Immature natural killer cell (primary cell): ENCODE measurements at places on chromosomes 1 and 21.

DNA sequence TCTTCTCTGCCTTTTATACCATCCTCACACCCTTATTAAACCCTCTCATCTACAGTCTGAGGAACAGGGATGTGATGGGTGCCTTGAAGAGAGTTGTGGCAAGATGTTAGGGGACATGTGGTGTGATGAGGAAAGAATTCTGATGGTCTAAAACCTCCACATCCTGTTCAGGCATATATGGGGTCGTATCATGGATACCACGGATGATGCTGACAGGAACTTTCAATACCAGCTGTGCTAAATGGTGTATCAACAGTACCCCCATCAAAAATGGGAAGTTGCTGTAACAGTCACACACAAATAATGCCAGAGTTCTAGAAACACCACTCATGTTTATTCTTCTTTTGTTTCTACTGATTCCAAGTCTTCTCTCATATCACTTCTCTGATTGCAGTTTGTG, 12.9 kb downstream of the OR2T6 start:
- DNase-seq: no peak

- no peak for DNase-seq
These were observed 15.6 kb upstream of the ACADM start for GRCh38 chr1:75708910-75709309.

DNA sequence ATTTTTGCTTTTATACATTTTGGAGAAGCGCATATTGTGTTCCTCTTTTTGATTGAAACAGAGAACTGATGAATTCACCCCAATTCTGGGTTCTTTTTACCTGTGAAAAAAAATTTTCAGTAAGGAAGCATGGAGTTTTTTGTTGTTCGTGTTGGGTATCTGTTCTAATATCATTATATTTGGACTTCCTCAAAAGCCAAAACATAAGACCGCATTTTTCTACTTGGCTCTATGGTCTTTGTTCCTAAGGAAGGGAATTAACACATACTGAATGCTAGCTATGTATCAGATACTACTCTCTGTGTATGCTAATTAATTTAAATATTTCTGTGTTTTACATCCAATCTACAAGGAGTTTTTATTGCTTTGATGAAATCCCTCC, 12.9 kb downstream of the EPB41 start:
- no peak for DNase-seq

- no peak for DNase-seq
These were observed 91.2 kb upstream of the SLC45A1 start for GRCh38 chr1:8226747-8227146.

- DNase-seq: peak; percentile 45
These were observed 6.4 kb upstream of the GUCA2B start for GRCh38 chr1:42146626-42147320.

DNA sequence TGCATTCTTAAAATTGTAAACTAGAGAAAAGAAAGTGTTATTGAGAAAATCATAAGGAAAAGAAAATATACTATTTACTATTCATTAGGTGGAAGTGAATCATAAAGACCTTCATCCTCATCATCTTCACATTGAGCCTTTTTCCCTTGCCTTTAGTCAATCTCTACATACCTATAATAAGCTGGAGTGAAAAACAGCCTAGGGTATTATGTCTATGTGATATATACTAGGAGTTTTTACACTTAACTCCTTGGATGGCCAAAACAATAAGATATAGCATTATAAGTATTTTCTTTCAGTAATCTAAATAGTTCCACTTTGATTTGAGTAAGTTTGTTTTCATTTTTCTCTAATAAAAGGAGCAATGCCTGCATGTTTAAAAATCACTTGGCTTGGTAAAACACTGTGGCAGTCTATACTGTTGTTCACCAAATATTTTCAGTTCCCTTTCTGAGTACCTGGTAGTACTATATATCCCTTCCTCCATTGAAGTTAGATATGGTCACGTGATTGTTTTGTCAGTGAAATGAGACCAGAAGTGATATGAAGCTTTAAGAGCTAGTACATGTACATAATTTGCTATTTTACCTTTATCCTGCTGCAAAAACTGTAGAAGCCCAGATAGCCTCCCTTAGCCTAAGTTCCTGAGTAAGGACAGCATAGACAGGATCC, 78.3 kb downstream of the CLEC20A start:
- DNase-seq: no peak

DNA sequence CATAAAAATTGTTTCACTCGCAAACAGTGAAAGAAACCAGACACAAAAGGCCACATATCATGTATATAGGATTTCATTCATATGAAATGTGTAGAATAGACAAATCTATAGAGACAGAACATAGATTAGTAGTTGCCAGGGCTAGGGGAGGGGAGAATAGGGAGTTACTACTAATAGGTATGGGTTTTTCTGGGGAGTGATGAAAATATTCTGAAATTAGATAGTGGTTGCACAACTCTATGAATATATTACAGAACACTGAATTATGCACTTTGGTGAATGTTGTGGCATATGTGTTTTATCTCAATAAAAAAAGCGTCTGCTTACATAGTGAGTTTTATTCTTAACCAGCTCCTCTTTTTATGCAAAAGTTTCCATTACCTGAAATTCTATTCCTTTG, 21.6 kb downstream of the SYT14 start:
- DNase-seq: no peak

- no peak for DNase-seq
These were observed 380.5 kb upstream of the CAMK1G start for GRCh38 chr1:209202830-209203532.

DNA sequence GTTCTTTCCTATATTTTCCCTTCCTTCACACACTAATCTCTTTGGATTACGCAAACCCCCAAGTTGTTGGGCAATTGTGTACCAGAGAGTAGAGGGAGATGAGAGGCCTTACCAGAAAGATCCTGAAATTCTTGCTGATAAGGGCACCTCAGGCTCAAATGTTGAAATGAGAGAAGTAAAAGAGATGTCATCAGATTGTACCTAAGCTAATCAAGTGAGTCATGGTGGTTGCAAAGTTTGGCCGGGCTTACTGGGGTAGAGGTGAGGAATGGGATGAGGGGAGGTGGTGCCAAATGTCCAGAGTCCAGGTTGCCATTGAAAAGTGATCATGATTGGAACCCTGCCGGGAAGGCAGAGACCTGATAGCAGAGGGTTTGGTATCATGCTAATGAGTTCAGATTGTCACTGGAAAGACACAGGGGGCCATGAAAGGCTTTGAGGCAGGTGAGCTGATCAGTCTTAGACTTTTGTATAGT, 43.1 kb downstream of the OPTC start:
- no peak for DNase-seq

DNA sequence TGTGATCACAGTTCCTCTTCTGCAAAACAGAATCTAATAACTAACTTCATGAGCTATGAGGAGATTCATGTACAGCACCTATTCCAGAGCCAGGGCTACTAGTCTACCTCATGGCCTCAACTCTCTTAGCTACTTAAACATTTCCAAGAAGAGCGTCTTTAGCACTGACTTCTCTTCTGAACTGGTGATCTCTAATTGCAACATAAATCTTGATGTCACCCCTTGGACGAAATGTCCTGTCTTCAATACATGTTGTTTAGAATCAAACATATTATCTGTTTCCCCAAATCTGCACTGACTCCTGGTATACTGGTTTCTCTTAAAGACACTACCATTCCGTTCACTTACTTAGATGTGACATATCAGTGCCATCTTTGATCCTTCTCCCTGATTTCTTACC, 88.2 kb downstream of the GRIK1 start:
- no peak for DNase-seq

- no peak for DNase-seq
These were observed 4.0 kb downstream of the CDKN2C start for GRCh38 chr1:50973875-50974617.

DNA sequence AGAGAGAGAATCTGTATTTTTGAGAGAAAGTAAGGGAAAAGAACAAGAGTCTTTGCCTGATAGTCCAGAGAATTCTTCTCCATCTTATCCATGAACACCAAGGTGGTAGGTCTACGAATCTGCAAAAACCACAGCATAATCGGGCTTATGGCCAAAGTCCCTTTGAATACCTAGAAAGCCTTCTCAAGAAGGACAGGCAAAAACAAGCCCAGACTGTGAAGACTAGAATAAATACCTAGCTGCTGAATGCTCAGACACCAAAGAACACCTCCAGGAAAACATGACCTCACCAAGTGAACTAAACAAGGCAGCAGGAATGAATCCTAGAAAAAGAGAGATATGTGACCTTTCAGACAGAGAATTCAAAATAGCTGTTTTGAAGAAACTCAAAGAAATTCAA, 79.2 kb downstream of the HFM1 start:
- no peak for DNase-seq

DNA sequence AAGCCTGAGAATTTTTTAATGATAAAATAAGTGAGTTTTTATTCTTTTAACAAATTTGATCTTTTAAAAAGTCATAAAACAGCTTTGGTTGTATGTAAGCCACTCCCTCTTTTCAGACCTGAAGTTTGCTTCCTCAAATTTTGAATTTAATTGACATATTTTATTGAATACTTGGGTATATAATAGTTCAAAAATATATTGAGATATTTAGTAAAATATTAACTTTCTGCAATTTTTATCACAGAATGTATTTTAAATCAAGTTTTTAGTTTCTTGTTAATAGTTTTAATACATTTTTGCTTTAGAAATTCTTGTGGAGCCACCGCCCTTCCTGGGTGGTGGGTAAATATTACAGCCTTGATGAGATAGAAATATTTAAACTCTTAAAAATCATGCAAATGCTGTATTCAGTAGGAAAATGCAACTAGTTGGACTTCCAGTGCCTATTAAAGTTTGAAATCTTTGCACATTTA, 867 bp downstream of the PTPRC start:
- DNase-seq: no peak

GRCh38 chr1:198711837-198712236, 73.0 kb downstream of the PTPRC start:
- DNase-seq: no peak

- no peak for DNase-seq
These were observed 93.9 kb downstream of the C1orf21 start for GRCh38 chr1:184480736-184481135.

- DNase-seq: no peak
These were observed 7.9 kb upstream of the SH3GLB1 start for GRCh38 chr1:86696522-86696921.

DNA sequence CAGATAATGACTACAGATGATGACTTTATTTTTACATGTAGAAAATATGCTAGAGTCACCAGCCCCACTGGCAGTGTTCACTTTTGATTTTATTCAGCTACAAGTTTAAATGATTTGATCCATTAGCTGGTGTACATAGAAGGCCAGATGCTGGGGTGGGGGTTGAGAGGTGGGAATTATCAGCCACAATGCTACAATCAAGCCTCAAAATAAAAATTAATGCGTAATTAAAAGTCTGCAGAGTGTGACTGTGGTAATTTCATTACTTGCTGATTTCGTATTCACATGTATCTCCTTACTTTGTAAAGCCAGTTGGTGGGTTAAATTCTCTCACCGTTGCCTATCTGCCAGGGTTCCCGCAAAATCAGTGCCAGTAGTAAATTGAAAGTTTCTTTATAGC, 109.3 kb downstream of the GALNT2 start:
- no peak for DNase-seq

- no peak for DNase-seq
These were observed 509.2 kb downstream of the LTN1 start for GRCh38 chr21:28483301-28484035.

GRCh38 chr1:217138173-217138765, 415.0 kb upstream of the ESRRG start:
- no peak for DNase-seq
